ENCODE measurements at places on chromosomes 3 and 15.

DNA sequence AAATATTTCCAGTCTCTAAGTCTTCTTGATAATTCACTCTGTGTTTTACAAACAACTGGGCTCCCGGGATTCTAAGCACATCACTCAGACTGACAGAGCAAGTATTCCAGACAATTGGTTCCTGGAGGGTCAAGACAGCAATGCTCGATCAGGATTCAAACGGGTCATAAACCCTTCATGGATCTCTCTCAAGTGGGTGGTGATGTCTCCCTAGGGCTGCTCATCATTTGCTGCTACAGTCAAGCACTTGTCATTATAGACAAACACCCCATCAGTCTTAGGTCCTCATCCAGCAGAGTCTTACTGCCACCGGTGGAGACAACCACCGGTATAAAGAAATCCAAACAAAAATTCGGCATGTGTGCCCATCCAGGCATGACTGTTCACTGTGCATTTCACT is 921.1 kb downstream of the FHIT start:
- DNase-seq, result no peak

DNA sequence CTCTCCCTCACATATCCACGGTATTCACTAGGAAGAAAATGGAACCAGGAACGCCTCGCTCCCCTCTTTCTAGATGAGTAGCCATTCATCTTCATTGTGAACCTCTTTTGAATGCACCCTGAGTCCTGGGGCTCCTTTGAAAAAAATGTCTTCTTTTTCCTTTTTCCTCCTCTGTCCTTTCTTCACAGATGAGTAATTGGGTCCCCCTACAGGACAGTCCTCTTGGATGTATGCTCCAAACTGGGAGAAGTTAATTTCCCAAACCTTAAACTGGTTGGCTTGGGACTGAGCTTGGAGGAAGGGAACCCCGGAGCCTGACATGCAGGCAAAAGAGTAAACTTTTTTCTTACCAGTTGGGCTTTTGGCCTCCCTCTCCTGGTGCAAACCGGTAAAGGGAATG is 108.8 kb downstream of the DPH6 start:
- DNase-seq, result no peak

DNA sequence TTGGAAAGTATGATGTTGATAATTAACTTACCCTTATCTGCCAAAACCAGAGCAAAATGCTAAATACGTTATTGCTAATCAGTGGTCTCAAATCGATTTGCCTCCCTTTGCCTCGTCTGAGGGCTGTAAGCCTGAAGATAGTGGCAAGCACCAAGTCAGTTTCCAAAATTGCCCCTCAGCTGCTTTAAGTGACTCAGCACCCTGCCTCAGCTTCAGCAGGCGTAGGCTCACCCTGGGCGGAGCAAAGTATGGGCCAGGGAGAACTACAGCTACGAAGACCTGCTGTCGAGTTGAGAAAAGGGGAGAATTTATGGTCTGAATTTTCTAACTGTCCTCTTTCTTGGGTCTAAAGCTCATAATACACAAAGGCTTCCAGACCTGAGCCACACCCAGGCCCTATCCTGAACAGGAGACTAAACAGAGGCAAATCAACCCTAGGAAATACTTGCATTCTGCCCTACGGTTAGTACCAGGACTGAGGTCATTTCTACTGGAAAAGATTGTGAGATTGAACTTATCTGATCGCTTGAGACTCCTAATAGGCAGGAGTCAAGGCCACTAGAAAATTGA is 59.7 kb downstream of the DCUN1D1 start:
- no peak for DNase-seq

DNA sequence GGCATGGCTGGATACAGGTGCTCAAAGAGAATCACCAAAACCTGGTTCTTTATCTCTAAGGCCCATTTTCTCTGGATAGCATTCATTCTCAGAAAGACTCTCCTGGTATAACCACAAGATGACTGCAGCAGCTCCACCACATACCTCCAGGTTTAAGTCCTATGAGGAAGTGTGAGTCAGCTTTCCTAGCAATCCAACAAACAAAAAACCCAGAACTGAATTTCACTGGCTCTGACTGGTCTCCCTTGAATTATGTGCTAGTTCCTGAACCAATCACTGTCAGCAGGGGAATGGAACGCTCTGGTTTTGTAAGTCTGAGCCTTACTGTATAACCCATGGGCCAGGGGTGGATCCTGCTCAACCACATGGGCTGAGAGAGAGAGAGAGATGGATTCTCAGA is 27.2 kb downstream of the MRPL46 start:
- DNase-seq, result no peak

GRCh38 chr15:70268698-70269251 is 171.1 kb upstream of the TLE3 start:
- no peak for DNase-seq

GRCh38 chr3:134054231-134054630 is 24.5 kb upstream of the SLCO2A1 start:
- no peak for DNase-seq

DNA sequence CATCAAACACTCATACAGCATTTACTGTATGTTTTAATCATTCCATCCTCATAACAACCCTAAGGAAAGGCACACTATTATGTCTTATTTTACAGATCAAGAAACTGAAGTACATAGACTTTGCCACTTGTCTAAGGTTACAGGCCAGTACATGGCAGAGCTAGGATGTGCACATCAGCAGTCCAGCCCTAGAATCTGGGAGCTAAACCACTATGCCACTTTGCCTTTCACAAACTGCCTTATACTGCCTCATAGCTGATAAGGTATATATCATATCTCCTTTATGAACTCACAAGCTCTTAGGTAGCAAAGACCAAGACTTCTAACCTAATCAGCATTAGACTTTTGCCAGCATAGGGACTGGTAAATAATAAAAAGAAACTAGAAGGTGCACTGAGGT is 49.1 kb downstream of the MYO9A start:
- no peak for DNase-seq

GRCh38 chr3:135238236-135238830 is 443.3 kb downstream of the EPHB1 start:
- DNase-seq, result no peak

GRCh38 chr3:138747225-138747624 is 87.5 kb downstream of the PIK3CB start:
- DNase-seq, result no peak

- no peak for DNase-seq
Observed at GRCh38 chr3:24863215-24863614, 368.6 kb upstream of the THRB start.

DNA sequence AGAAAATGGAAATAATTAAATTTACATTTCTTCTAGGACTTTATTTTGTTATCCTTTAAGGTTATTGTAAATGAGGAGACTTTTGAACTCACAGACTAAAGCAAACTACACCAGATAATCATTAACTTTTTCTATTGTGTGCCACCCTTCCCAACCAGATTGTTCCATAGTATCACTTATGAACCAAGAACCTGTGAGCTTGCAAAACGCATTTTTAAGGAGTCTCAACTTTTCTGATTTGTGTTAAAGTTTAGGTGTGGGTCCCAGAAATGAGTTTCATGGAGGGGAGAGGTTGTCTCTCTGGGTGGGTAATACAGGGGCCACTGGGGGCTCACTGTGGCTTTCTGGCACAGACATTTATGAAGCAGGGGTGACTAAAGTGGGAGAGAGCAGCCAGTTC is 75.7 kb downstream of the IGF1R start:
- DNase-seq, result no peak

DNA sequence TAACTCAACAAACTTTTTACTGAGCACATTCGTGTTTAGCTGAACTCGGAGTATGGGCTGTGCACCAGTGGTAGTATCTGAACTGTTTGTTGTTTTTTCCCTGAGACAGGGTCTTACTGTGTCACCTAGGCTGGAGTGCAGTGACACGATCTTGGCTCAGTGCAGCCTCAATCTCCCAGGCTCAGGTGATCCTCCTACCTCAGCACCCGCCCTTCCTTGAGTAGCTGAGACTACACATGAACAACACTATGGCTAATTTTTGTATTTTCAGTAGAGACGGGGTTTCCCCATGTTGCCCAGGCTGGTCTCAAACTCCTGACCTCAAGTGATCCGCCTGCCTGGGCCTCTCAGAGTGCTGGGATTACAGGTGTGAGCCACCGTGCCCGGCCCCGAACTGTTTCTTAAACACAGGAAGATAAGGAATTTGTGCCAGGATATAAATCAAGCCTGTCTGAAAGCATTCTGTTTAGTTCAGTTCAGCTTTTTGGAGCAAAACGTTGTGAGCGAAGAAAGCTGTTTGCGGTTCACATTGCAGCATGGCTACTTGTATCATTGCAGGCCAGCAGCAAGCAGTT is 40.4 kb upstream of the SKOR1 start:
- DNase-seq, result no peak

- DNase-seq, result no peak
Observed at GRCh38 chr15:94083467-94084052, 147.8 kb upstream of the MCTP2 start.

DNA sequence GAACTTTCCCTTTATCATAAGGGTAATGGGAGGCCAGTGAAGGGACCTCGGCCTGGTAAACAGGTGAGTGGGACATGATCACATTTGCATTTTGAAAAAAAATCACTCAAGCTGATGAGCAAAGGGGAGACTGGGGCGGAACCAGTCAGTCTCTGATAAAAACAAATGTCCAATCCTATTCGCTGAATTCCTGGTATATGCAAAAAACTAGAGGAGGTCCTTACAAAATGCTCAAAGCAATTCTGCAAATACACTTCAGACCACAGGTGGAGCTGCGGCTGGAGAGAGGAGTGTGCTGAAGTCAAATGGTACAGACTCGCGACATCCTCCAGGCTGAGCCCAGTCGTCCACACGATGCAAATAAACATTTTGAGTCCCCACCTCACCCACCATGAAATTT is 166.7 kb downstream of the FOXP1 start:
- no peak for DNase-seq

DNA sequence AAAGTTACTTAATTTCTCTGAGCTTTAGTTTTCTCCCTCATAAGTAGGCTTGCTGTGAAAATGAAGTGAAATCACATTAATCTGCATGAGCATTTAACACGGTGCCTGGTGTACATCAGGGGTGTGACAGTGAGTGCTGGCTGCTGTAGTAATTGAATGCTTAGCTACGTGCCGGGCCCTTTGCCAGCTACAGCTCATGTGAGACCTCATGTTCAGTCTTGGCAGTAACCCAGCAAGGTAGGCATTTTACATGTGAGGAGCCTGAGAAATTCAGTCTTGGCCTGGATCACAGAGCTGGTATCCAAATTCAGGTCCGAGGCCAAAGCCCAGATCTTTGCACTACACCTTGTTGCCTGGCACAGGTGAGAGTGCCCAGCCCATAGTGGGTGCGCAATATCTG is 9.1 kb downstream of the GHRL start:
- no peak for DNase-seq

DNA sequence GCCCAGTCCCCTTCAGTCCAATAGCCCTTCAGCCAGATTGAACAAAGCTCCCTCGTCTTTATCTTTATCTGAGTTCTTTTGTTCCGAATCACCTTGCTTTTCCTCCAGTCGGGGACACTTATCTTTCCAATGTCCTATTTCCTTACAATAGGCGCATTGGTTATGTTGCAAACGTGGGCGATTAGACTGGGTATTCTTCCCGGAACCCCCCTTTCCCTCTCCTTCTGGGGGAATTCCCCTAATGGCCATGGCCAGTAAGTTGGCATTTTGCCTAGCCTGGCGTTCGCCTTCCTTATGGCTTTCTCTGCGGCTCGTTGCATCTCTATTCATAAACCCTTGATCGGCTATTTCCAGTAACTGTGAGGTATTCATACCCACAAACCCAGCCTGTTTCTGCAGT is 82.2 kb upstream of the VEPH1 start:
- DNase-seq, result no peak

DNA sequence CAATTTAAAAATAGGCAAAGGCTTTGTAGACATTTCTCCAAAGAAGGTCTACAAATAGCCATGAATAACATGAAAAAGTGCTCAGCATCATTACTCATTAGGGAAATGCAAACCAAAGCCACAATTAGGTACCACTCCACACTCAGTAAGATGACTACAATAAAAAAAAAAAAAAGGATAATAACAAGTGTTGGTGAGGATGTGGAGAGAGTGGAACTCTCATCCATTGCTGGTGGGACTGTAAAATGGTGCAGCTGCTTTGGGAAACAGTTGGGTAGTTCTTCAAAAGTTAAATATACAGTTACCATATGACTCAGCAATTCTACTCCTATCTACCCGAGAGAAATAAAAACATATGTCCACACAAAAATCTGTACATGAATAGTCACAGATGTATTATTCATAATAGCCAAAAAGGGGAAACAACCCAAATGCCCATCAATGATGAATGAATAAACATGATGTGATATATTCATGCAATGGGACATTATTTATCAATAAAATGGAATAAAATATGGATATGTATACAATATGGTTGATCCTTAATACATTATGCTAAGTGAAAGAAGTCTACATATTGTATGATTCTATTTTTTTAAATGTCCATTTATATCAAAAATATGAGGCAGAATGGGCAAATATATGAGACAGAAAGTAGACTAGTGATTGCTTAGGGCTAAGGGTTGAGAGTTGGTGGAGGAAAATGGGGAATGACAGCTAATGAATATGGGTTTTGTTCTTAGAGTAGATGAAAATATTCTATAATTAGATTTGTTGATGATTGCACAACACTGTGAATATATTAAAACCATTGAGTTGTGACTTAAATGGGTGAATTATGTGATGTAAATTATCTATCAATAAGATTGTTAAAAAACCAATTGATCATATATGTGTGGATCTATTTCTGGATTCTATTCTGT is 66.1 kb upstream of the SMAD3 start:
- DNase-seq, result no peak

DNA sequence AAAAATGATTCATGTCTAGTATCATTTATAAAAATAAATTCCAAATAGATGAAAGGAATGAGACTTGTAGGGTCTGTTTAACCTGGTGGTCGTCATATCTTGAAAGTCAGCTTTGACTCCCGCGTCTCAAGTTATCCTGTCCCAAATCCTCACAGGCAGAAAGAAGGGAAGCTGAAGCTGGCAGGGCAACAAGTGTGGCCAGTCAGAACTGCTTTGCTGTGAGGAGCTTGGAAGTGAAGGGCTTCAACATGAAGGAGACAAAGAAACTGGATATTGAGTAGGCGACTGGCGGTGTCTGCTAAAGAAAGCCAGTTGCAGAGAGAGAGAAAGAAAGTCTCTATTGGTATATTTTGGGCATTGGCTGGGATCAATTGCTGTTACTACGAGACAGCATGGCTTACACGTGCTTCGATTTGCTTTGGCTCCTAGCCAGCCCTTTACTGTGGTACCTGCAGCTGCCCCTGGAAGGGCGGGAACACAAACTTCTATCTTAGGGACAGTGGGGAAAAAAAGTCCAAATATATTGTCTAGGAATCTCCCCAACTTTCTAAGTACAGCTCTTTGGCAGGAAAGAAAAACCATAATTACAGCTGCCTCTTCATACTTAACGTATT is 107.2 kb downstream of the CHST2 start:
- no peak for DNase-seq
